A172 (cell line): ENCODE measurements at places on chromosomes 3 and 15. TPM values are rescaled to one million over a fixed set of nuclear protein-coding genes. Genes with fewer than 3 reads are reported as not detected.

The CFAP20DC gene
- 6.5 and 6.8 TPM in 2 replicates for total RNA-seq

The STARD5 gene
- 0.86 and 1.7 TPM in 2 replicates for total RNA-seq

The CSTA gene
- 0.24 TPM in 1 of 2 replicates, not detected in the other for total RNA-seq

The PLA2G4E gene
- total RNA-seq = not detected in 2 replicates

The MITF gene
- total RNA-seq = 22.9 and 25.6 TPM in 2 replicates

The CCR9 gene
- not detected in 2 replicates for total RNA-seq

The GXYLT2 gene
- 6.0 and 6.6 TPM in 2 replicates for total RNA-seq

The ADAMTS17 gene
- 0.16 TPM in 1 of 2 replicates, not detected in the other for total RNA-seq
